LHCN-M2 (cell line): ENCODE measurements at places on chromosomes 6 and 20. TPM values are rescaled to one million over a fixed set of nuclear protein-coding genes. Genes with fewer than 3 reads are reported as not detected.

DNA sequence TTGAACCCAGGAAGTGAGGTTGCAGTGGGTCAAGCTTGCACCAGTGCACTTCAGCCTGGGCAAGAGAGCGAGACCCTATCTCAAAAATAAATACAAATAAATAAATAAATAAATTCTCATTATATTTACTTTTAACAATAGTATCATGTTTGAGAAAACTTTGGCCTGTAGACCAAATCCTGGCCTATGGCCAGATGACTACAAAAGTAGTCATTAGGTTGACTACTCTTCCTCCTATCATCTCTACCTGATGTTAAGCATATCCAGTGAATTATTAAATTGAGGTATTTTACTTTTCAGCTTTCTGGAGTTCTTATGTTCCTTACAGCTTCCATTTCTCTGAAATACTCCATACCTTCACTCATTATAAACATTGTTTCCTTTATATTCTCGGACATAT, 280.6 kb downstream of the LAMA2 start:
- no peak for DNase-seq

- no peak for DNase-seq
These were observed 18.9 kb downstream of the CDH22 start for GRCh38 chr20:46289432-46289831.

DNA sequence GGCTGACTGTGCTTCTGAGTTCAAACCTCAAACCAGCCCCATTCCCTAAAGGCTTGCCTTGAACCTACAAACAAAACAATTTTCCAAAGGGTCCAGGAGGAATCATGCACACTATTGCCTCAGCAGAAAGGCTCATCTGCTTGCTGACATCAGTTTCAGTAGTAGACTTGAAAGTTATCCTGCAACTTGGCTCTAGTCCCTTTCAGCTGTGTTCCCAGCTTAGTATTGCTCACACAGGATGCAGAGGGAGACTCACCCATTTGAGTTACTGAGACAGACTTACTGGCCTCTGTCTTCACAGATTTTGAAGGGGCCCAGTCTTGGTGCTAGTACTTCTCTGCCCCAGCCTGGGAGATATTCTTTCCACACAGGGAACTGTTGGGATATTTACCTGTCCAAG, 38.5 kb upstream of the TFB1M start:
- DNase-seq = peak; percentile 45

- no peak for DNase-seq
These were observed 402.8 kb downstream of the KIF16B start for GRCh38 chr20:16170406-16170971.

LHFPL5 gene
- 0.17 TPM in 1 of 2 replicates, not detected in the other for total RNA-seq

ZFAND3 gene
- total RNA-seq = 14.7 and 19.9 TPM in 2 replicates

OR2B6 gene
- not detected in 2 replicates for total RNA-seq

CRNKL1 gene
- total RNA-seq = 30.1 and 31.1 TPM in 2 replicates

ADAM33 gene
- 0.11 and 0.13 TPM in 2 replicates for total RNA-seq

GRCh38 chr6:95384988-95385387, 192.3 kb upstream of the MANEA start:
- DNase-seq = no peak

PDYN gene
- not detected in 2 replicates for total RNA-seq

DNA sequence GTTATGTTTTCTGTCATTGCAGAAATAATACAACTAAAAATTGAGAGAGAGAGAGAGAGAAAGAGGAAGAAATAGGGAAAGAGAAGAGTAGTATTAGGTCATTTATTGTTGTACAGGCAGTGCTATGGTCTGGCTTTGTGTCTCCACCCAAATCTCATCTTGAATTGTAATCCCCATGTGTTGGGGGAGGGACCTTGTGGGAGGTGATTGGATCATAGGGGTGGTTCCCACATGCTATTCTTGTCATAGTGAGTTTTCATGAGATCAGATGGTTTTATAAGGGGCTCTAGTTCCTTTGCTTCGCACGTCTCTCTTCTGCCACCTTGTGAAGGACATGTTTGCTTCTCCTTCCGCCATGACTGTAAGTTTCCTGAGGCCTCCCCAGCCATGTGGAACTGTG, 677.4 kb upstream of the CHD6 start:
- DNase-seq = no peak

GRCh38 chr6:25583906-25584305, 68.1 kb upstream of the SCGN start:
- no peak for DNase-seq

IP6K3 gene
- 62.6 and 88.2 TPM in 2 replicates for total RNA-seq

DNA sequence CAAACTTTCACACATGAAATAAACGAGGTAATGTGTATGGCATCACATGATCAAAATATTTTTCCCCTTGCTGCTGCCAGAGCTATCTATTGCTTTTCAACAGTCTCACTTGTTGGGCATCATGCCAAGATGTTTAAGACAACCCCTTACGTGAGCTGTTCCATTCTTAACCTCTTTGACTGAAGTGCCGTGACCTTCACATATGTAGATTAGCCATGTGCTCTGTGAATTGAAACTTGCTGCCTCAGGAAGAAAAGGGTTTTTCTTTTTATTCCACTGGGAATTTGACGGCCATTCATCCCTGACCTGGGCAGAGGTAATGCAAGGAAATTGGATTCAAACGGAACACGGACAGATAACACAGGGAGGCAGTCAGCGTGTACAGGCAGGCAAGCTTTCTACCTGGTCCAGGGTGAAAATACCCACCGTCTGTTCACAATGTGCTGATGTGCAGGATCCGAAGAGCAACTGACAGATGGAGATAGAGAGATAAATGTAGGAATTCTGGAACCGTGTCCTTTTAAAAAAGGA, 14.2 kb downstream of the ARID1B start:
- no peak for DNase-seq

IRF4 gene
- not detected in 2 replicates for total RNA-seq

DNA sequence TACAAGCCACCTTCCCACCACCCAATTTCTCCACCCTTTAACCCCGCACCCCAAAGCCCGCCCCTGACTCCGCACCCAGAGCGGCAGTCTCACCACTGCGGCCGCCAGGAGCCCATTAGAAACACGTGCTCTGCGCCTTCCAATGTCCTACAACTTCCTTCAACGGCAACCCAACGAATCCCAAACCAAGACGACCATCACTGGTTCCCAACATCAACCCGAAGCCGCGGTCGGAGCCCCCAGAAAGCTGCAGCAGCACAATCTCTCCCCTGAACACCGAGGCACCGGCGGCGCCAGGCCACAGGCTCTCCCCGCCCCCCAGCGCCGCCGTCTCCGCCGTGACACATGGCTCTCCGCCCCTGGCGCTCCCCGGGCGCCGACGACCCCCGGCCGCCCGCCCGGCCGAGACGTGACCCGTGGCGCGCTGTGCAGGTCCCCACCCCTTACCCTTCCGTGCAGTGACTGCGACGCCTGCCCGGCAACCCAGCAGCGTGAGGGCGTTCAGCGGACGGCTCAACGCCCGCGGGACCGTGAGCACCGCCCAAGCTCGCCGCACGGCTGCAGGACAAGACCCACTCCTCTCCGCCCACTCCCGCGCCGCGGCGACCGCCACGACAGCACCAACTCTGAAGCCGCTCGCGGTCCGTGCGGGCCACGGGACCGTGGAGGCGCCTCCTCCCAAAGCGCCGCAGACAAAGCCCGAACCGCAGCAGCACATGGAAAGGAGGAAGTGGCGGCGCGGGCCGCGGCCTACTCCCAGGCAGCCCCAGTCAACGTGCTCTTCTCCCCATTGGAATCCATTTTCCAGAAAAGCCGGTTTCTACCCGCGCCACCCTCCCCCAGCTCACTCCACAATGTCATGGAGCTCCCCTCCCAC, 551 bp downstream of the SYNCRIP start:
- peak; percentile 47 for DNase-seq

DNA sequence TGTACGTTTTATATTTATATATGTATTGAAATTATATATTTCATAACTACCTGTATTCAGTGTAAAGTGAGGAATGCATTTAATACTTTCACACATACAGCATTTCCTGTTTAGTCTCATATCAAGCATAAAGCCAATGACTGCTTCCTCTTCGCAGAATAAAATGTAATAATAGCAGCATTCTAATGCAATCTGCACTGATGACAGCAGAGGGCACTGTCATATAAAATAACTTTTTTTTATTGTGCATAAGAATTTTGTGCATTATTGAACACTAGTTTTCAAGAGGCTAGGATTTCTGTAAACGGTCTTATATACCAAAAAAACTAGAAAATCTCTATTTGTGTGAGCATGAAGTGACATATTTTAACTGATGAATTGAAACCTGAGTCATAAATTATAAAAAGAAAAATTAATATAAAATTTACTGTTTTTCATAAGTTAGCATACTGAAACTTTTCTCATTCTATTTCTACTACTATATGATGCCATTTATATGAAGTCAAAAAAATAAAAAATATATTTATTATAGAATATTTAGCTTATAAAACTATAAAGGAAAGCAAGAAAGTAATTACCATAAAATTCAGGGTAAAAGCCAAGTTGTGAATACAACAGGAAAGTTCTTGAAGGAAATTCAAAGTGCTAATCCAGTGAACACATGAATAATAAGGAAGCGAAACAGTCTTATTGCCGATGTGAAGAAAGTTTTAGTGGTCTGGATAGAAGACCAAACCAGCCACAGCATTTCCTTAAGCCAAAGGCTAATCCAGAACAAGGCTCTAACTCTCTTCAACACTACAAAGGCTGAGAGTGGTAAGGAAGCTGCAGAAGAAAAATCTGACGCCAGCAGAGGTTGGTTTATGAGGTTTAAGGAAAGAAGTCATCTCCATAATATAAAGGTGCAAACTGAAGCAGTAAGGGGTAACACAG, 36.3 kb downstream of the RNF146 start:
- peak; percentile 54 for DNase-seq

ARHGAP18 gene
- 96.8 and 101 TPM in 2 replicates for total RNA-seq

GRCh38 chr6:90599151-90599550, 12.3 kb upstream of the MAP3K7 start:
- DNase-seq = no peak

DNA sequence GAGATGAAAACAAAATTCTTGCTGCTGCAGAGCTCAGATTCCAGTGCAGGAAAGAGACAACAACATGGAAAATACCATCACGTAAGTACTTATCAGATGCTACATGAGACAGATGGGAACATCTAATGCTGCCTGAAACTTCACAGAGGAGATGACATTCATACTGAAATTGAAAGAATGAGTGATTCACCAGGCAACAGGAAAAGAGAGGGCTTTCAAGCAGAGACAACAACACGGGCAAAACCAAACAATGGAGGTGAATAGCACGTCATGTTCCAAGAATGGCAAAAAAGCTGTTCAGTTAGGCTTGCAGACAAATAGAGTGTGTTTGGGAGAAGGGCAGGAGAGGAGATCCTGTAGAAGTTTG, 39.3 kb downstream of the GTF2H5 start:
- DNase-seq = peak; percentile 53

GSS gene
- 108 and 112 TPM in 2 replicates for total RNA-seq

- no peak for DNase-seq
These were observed 70.5 kb upstream of the ZNF217 start for GRCh38 chr20:53664121-53664520.

DNA sequence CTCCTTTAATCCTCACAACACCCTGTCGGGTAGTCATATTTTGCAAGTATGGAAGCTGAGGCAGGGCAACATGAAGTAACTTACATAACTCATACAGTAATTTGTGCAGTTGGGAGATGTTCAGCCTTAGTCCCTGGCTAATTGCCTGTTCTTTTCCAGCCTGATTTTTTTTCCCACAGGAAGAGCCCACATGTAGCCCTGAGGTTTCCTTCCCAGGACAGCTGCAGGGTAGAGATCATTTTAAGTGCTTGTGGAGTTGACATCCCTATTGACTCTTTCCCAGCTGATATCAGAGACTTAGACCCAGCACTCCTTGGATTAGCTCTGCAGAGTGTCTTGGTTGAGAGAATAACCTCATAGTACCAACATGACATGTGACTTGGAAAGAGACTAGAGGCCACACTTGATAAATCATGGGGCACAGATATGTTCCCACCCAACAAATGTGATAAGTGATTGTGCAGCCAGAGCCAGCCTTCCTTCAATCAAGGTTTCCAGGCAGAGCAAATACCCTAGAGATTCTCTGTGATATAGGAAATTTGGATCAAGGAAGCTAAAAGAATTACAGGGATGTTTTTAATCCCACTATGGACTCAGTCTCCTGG, 5.0 kb upstream of the BTN2A1 start:
- DNase-seq = peak; percentile 85

- no peak for DNase-seq
These were observed 422.8 kb downstream of the CBLN4 start for GRCh38 chr20:55582498-55582897.

GRCh38 chr6:8240301-8240700, 138.0 kb upstream of the EEF1E1 start:
- no peak for DNase-seq

TMEM217 gene
- total RNA-seq = 0.40 and 0.51 TPM in 2 replicates

- DNase-seq = no peak
These were observed 435.5 kb upstream of the NRSN1 start for GRCh38 chr6:23690453-23691049.

- DNase-seq = peak; percentile 96
These were observed 534.7 kb upstream of the JARID2 start for GRCh38 chr6:14711056-14711703.

GRCh38 chr6:142518126-142518525, 216.3 kb downstream of the ADGRG6 start:
- peak; percentile 61 for DNase-seq

ELOVL2 gene
- total RNA-seq = 0.06 TPM in 1 of 2 replicates, not detected in the other

GTSF1L gene
- total RNA-seq = not detected in 2 replicates
